ENCODE measurements at places on chromosomes 4 and X.

DNA sequence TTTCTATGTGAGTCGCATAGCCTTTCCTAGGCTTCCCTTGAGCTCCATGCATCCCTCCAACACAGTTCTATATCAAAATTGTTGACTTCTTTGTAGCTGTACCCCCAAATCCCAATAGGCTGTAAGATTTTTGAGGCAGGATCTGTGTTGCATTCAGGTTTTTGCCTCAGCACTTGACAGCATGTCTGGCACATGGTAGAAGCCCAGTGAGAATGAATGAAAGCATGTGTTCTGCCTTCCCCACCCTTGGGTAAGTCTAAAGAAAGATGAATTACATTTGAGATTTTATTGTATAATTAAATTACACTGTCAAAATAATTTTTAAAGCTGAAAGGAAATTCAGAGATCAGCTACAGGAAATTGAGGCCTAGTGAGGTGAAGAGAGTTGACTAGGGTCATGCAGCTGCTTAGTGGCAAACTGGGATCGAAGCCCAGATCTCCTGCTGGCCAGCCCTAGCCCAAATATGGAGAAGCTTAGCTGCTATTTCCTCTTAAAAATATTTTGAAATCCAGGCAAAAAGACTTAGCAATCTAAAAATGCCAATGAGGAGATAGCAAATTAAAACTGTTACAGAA lies 122.5 kb downstream of the SPATA18 start:
- DNase-seq: peak; percentile 52

- no peak for DNase-seq
These were observed 118.5 kb upstream of the PSAPL1 start for GRCh38 chr4:7553280-7553679.

- no peak for DNase-seq
These were observed 20.2 kb upstream of the HSD17B13 start for GRCh38 chr4:87342872-87343271.

- DNase-seq: peak; percentile 37
These were observed 101.1 kb downstream of the ATP8A1 start for GRCh38 chr4:42555828-42556227.

DNA sequence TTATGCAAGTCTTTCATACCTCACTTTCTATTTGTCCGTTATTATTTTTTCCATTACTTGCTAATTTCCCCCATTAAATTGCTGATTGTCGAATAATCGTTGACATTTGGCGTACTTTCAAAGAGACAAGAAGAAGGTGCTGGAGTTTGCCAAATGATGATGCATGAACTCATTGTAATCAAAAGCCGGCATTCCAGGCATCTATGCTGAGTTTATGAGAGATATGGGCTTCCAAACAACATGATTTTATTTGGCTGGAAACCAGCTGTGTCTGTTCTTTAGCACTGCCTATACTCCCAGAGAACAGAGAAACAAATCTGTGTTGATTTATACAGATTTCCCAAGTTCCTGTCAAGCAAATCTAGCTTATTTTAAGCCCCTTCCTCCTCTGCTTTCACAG lies 80.8 kb upstream of the RPS6KA3 start:
- DNase-seq: peak; percentile 19

Data from cardiac fibroblast (primary cell).